ENCODE measurements at places on chromosomes 13 and 19.

DNA sequence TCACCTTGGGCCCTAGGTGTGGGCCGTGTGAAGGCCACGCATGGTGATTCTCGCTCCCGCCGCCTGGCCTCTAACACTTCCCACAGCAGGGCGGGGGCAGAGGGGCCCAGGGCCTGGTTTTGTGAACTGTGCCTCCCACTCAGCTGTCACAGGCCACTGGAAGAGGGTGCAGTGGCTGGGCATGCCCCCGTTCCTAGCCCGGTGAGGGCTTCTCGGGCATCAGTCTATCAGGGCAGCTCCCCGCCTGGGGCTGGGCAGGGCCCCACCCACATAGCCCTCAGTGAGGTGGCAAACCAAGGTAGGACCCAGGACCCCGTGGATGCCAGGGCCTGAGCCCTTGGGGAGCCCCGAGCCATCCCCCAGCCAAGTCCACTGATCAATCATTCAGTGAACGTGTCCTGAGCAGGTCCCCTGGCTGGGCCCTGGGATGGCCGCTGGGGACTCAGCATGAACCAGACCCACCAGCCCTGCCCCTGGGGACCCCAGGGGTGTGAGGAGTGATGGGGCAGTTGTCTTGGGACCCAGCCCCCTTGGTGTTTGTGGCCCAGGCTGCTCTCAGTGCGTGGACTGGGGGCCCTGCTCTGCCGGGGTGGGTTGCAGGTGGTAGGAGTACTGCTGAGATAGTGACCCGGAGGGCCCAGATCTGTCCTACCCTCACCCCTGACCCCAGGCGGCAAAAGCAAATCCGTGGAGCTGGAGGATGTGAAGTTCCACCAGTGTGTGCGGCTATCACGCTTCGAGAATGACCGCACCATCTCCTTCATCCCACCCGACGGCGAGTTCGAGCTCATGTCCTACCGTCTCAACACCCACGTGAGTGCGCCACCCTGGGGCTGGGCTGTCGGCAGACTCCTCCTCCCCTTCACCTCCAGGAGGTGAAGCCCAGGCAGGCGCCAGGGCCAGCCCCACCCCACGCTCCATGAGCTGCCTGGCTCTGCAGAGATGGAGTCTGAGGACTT, 29.4 kb downstream of the AP1M1 start:
- DNase-seq, result no peak

- DNase-seq, result no peak
These were observed 32.5 kb upstream of the CEACAM1 start for GRCh38 chr19:42560731-42561130.

GRCh38 chr13:44196196-44196751, 177.3 kb upstream of the SERP2 start:
- DNase-seq, result no peak

- peak; percentile 6 for DNase-seq
These were observed 152.5 kb upstream of the SOX1 start for GRCh38 chr13:111914241-111915103.

DNA sequence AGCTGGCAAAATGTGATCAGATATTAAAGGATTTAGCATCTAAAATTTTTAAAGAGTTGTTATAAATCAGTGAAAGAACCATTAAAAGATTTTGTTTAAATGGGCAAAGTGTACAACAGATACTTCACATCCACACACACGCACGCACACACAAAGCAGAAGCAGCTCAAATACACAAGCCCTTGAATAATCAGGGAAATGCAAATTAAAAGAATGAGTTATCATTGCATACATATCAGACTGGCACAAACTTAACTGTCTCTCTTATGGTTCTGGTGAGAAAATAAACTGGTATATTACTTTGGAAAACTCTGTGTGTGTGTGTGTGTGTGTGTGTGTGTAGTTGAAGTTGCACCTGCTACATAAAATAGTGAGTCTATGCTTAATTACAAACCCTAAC, 59.3 kb downstream of the CRYL1 start:
- no peak for DNase-seq

GRCh38 chr13:112065521-112065866, 1.5 kb upstream of the SOX1 start:
- no peak for DNase-seq

GRCh38 chr13:94154367-94154766, 325.1 kb downstream of the DCT start:
- DNase-seq, result no peak

GRCh38 chr13:51723529-51723928, 80.4 kb downstream of the DHRS12 start:
- no peak for DNase-seq

GRCh38 chr13:84686973-84687372, 804.7 kb upstream of the SLITRK1 start:
- DNase-seq, result no peak

DNA sequence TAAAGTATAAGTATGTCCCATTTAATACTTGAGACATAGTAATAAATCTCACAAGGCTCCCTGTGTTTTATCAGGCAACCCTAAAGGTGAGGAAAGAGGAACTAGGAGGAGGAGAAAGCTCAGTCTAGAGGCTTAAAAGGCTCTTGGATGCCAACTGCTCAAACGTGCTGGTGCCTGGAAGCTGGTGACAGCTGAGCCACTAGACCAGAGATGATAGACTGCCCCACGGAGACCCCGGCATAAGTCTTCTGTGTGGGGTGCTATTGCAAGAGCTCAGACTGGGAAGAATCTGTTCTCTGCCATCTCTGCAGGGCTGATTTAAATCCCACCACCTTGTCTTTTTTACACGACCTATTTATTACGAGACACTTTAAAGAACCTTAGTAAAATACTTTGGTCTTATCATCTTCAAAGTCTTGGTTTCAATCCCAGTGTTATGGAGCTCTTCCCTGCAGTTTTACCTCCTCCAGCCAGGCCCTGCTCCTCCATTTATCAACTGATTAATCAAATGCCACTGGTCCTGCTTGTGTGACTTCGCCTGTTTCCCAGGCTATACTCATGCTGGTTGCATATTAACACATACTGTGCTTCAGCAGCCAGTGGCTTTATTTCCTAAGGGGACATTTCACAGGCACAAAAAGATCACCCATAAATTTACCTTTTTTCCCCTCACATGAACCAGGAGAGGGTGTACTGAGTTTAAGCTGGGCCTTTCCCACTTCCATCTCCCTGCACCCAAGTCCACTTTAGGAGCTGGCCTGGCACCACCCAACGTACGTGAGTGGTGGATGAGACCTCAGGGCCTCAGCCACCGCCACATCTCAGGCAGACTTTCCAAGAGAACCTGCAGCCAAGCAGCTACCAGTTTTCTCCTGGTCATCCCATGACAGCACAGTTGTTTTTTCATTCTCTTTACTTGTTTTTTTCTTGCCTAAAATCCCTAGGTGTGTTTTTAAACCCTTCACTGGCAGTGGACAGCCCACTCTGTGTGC, 7.8 kb upstream of the ATP12A start:
- no peak for DNase-seq

- DNase-seq, result no peak
These were observed 2191.5 kb upstream of the PCDH20 start for GRCh38 chr13:63607153-63607552.

- DNase-seq, result no peak
These were observed at the start of gene KCTD15 for GRCh38 chr19:33796164-33796875. KCTD15 (plus strand) TSS chr19:33796870; CDS start chr19:33800455, 3,585 bp downstream.

- no peak for DNase-seq
These were observed 159.6 kb upstream of the ZNF536 start for GRCh38 chr19:30212574-30212973.

GRCh38 chr19:30387311-30388115, 15.3 kb downstream of the ZNF536 start:
- no peak for DNase-seq

GRCh38 chr13:44305917-44306370, 67.7 kb upstream of the SERP2 start:
- no peak for DNase-seq

DNA sequence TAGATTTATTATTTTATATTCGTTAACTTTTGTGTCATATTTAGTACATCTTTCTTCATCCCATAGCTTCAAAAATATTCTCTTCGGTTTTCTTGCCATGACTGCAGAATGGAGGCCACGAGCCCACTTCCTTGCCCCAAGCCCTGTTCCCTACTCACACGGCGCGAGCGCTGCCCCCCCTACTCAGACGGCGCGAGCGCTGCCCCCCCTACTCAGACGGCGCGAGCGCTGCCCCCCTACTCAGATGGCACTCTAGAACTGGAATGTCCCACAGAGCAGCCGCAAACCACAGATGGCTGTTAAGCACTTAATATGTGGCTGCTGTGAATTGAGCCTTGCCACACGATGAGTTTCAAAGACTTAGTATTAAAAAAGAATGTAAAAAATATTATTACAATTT, 102.2 kb upstream of the PEG3 start:
- no peak for DNase-seq

DNA sequence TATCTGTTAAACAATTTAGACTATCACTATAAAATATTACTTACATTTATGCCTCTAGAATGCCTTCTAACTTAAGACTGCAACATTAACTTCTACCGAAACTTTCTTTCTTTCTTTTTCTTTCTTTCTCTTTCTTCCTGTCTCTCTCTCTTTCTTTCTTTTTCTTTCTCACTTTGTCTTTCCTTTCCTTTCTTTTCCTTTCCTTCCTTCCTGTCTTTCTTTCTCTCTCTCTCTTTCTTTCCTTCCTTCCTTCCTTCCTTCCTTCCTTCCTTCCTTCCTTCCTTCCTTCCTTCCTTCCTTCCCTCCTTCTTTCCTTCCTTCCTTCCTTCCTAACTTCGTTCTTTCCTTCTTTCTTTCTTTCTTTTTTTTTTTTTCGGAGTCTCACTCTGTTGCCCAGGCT, 1071.9 kb upstream of the ATXN8OS start:
- no peak for DNase-seq

DNA sequence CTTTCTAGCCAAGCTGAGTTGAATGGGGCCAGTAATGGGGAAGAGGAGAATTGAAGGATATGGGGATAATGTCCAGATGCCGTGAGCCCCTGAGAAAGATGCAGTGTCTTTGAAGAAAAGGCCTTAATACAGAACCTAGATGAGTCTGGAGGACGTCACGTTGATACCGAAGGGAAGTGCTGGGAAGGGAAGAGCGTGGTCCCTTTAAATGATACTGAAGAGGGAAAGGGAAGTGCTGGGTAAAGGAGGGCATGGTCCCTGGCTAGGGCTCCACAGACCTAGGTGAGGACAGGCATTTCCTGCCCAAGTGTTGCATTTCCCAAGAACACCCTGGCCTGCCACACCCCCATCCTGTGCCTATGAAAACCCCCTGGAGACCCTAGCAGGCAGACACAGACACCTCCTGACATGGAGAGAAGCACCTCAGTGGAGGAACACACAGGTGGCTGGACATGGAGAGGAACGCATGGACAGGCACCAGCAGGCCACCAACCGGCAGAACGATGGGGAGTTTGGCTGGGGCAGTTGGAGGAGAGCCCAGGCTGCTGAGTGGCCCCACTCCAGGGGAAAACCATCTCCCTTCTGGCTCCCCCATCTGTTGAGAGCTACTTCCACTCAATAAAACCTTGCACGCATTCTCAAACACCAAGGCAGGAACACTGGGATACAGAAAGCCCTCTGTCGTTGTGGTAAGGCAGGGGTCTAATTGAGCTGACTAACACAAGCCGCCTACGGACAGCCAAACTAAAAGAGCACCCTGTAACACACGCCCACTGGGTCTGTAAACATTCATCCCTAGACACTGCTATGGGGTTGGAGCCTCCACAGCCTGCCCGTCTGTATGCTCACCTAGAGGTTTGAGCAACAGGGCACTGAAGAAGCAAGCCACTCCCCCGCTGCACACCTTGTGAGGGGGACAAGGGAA, 34.9 kb upstream of the POMP start:
- no peak for DNase-seq

DNA sequence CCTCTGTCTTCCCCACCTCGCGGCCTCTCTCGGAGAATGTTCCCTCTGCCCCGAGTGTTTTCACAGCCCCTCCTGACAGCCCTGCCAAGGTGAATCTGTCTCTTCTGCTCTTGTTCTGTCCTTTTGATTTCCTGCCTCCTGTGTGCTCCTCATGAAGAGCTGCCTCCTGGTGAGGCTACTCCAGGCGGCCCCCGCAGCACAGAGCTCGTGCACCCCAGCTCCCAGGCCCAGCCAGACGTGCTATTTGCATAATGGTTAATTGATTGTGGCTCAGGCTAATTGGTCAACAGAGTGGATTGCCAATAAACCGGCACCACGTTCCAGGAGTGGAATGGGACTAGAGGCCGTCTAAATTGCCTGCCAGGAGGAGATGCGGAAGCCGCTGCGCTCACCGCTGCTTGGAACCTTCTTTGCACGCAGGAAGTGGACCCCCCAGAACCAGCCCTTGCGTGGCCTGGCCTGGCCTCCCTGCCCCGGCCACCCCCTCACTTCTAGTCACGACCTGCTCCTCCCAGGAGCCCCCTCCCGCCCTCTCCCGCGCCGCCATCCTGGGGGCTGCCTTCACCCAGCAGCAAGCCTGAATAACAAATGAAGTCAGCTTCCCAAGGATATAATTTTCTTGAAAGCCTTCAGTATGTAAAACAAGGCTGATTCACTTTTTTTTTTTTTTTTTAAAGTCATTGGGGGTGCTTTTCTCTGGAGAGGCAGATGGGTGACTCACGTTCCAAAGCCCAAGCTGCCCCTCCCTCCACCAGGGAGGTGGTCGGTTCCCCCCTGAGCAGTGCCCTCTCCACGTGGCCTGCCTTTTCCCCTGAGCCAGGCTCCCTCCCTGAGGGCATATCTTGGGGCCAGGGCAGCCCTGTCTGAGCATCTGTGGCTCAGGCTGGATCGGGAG, 144.0 kb downstream of the KDM4B start:
- DNase-seq, result no peak

GRCh38 chr13:38073931-38074330, 204.4 kb upstream of the TRPC4 start:
- DNase-seq, result no peak

GRCh38 chr19:934865-935479, 9.1 kb downstream of the ARID3A start:
- DNase-seq, result no peak

- no peak for DNase-seq
These were observed 444.8 kb downstream of the SLITRK5 start for GRCh38 chr13:88115976-88116375.

DNA sequence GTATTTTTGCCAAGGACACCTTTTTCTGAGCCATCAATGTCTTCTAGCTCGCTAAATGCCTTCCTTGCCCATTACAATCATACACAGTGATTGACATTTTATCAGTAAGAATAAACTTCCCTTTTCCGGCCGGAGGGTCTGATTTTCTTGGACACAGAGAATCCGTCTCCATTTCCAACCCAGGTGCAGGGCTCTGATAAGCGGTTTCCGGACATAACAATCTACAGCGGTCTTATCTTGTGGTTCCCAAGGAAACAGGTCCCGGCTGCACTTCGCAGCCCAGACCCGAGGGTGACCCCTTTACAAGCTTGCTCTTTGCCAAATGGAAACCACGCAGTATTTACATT, 5.1 kb upstream of the ZNF77 start:
- no peak for DNase-seq

- DNase-seq, result no peak
These were observed 248.2 kb downstream of the SHISA2 start for GRCh38 chr13:25803641-25804040.

GRCh38 chr13:26041444-26041843, 10.4 kb downstream of the SHISA2 start:
- DNase-seq, result no peak

- DNase-seq, result no peak
These were observed 11.5 kb downstream of the MPND start for GRCh38 chr19:4354897-4355296.
